Posterior vena cava (tissue), 2 donors: ENCODE measurements at places on chromosomes 11 and 22. TPM values are rescaled to one million over a fixed set of nuclear protein-coding genes. Genes with fewer than 3 reads are reported as not detected.
A peak's percentile ranks its signal among the peaks of the same experiment; 100 is the strongest.

Gene SMC1B
- total RNA-seq, result not detected

Gene GDPD4
- not detected for total RNA-seq

Gene SLC22A8
- total RNA-seq, result not detected

DNA sequence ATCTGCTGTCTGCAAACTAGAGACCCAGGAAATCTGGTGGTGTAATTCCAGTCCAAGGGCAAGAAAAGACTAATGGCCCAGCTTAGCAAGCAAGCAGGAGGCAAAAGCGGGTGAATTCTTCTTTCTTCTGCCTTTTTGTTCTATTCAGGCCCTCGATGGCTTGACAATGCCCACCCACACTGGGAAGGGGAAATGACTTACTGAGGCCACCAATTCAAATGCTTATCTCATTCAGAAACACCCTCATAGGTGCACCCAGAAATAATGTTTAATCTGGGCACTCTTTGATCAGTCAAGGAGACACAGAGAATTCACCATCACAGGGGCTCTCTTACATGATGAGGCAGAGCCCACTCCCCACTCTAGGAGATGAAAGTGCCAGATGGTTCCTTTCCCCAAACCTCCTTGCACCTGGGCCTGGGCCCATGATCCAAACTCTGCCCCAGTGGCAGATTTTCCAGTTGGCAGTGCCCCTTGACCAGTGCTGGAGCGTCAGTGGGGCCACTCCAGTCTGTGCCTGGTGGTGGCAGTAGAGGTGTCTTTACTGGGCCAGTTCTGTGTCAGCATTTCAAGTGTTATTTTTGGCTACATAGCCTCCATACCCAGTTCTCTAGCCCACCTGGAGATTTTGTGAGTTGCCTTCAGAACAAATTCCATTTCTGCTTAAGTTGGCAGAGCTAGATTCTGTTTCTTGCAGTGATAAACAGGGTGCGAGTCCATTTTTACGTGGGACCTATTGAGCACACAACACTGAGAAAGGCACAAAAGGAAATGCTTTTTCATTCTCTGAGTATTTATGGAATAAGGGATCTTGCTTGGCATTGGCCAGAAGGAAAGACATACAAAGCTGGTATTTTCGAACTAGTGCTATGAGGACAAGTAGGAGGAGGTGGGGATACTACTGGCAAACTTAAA, 7.5 kb downstream of the ELMOD1 start:
- no peak for DNase-seq

DNA sequence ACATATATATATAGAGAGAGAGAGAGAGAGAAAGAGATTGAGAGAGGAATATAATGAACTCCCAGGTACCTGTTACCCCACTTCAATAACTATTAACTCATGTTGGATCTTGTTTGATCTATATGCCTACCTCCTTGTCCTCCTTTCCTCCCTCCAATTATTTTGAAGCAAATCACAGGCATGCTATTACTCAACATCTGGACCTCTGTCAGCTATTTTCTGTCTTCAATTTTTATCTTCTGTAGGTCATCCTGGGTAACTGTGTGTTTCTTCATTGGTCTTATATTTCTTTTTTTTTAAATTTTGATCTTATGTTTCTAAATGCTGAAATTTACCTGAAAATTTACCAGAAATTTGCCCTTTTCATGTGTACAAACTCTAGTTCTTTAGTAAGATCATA, 24.8 kb downstream of the UVRAG start:
- DNase-seq, result no peak

GRCh38 chr11:1913271-1914060, 6.0 kb upstream of the TNNT3 start:
- peak; percentile 55 for DNase-seq

GRCh38 chr22:42151924-42152635, 21.5 kb upstream of the CYP2D6 start:
- DNase-seq, result no peak

DNA sequence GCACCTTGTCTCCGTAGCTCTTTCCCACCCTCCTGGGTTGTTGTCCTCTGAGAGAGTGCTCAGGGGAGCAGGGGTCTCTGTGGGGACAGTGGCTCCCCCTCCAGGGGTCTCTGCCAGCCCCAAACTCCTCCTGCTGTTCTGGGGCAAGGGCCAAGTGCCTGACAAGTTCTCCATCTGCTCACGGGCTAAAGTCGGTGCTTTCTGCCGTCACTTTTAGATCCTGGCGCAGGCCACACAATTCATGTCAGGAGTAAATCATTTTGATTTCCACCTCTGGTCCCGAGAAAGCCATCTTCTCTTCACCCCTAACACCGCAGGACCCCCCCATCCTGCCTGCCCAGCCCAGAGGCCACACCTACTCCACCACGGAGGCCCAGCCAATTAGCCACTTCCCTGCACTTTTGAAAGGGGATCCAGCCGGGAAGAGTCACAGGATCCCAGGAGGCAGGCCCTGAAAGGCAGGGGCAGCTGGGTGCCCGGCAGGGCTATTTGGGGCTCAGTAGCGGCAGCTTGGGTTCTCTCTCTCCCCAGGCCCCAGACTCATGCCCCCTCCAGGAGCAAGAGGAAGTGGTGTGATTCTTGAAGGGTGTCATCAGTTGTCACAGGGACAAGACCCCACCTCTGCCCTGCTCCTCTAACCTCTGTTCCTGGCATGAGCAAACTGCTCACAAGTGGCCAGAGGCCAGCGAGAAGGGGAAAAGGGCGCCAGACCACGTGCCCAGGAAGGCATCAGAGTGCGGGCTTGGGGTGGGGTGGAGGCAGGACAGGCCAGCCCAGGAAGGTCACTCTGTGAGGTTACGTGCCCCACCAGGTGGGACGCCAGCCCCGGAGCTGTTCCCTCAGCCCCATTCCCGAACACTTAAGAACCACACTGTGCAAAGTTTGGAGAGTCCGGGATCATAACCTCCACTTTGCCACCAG, 1.3 kb downstream of the MACROD1 start:
- no peak for DNase-seq

DNA sequence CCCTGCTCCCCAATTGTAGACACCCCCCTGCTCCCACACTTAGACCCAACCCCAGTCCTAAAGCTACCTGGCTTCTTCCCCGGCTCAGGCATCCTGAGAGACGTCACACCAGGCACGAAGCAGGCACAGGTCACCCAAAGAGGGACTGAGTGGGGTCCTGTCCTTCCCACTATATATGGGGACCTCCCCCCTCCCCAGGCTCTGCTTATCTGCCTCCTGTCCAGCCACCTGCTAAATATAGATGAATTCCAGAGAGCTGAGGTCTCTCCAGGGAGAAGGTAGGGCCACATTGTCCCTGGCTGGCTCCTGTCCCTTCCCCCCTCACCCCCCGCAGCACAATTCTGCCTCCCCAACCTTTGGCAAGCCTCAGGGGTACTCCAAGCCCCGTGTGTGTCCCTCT, at the start of gene MYBPC3:
TSS of gene MYBPC3 (minus strand) at position 147 of the 400 bp plus-strand sequence. CDS start at position 92, 55 bp downstream.
- no peak for DNase-seq

- no peak for DNase-seq
These were observed 12.0 kb upstream of the TMPRSS13 start for GRCh38 chr11:117941163-117941707.
